IPS-NIHi11 (cell line): ENCODE measurements at places on chromosomes 4 and X.

GRCh38 chr4:159390648-159391047, 287.8 kb downstream of the RAPGEF2 start:
- DNase-seq, result no peak

GRCh38 chr4:136664988-136665387, 867.3 kb downstream of the PCDH18 start:
- DNase-seq, result no peak

DNA sequence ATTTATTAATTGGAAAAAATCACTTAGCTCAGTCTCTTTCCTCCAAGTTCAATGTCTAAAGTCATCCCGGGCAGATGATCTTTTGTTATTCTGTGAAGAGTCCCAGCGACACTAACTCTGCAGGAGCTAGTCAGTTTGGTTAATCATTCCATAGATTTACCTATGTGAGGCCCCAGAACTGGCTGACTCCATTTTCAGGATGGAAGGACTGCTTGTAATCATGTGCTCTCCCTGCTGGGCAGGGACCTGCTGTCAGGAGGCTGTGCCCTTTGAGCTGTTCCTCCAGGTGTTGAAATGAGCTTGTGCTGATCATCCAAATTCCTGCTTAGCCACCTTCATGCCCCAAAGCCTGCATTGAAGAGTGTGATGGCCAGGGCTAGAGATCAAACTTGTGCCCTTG, 169.8 kb downstream of the NHS start:
- DNase-seq, result no peak

- DNase-seq, result no peak
These were observed 345.8 kb upstream of the GRID2 start for GRCh38 chr4:91957963-91958362.

DNA sequence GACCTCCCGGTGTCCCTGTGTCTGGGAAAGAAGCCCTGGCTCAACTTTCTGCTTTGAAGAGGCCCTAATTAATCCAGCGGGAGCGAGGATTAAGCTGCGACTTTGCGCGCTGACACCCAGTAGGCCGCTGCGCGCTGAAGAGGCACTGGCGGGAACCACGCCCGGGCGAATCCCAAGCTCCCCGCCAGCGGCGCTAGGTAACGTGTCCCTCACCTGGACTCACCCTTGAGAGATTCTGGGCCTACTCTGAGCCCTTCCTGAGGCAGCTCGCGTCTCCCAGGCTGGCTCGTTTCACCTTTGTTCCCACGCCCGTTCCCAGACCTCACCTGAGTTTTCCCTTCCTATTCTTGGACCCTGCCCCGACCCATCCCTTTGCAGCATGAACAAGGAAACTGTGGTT, 616 bp upstream of the KLHL34 start:
- peak; percentile 37 for DNase-seq

DNA sequence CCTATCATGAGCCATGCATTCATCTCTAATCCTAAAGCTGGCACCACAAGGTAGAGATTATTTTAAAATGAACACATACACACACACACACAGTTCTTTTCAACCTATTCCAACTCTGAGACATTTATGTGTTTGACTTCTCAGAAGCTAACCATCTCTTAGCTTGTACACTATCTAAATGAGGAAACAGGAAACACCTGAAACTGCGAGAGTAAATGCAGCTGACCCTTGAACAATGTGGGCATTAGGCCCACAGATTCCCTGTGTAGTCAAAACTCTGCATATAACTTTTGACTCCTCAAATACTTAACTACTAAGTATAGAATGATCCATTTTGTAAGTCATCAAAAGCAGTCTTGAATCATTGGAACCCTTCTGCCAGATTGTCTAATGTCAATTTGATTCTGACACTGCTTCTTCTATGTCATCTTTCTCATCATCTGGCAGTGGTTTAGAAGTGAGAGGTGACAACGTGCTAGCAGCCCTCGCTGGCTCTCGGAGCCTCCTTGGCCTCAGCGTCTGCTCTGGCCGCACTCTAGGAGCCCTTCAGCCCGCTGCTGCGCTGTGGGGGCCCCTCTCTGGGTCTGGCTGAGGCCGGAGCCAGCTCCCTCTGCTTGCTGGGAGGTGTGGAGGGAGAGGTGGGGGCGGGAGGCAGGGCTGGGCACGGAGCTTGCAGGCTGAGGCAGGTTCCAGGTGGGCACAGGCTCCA, 21.4 kb upstream of the IL15 start:
- DNase-seq, result no peak

DNA sequence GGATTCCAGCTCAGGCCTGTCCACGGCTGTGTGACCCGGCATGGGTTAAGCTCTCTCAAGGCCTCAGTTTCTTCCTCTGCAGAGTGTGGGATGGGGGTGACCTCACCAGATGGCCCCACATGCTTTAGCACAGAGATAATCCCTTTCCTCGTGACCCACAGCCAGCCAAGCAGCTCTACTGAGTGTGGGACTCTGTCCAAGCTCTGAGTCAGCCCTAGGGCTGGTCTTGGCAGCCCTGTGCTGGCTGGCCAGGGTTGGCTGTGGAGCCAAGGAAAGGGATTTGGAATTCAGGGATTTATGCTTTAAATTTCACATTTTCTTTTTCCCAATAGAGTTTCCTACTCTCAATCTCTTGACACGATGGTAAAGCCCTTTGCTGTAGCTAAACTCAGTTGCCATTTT, 19.7 kb upstream of the SPON2 start:
- peak; percentile 70 for DNase-seq

DNA sequence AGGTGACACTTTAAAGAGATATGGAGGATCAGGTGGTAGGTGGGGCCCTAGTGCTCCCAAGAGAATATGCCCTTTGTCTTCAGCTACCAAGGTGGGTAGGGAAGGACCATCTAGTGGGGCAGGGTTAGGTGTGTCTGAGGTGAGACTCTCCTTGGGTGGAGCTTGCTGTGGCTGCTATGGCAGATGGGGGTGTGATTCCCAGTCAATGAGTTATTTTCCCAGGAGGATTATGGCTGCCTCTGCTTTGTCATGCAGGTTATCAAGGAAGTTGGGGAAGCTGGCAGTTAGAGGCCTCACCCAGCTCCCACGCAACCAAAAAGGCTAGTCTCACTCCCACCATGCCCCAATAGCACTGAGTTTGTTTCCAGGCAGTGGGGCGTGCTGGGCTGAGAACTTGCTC, 18.0 kb upstream of the SPIN2A start:
- no peak for DNase-seq

GRCh38 chr4:1547856-1548826, 136.0 kb downstream of the FAM53A start:
- no peak for DNase-seq

DNA sequence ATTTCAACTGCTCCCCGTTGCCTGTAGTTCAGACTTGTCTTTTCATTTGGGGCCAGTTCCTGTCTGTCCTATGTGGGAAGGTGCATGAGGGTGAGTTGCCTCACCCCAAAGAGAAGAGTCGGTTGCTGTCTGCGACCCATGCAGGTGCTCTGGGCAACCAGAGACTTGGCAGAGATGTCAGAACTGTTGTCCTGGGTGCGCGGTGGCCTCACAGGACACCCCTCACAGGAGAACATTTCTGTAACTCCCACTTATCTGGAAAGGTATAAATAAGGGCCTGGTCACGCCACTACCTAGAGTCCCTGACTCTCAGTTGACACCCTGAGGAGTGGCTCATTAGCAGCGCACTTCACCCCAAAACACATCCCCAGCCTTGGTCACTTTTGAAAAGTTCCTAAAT, 9.7 kb upstream of the NAT8L start:
- no peak for DNase-seq

- DNase-seq, result no peak
These were observed 8.2 kb downstream of the VGLL1 start for GRCh38 chrX:136540226-136540625.

- DNase-seq, result no peak
These were observed 481.8 kb downstream of the FGF13 start for GRCh38 chrX:138229718-138230117.

- no peak for DNase-seq
These were observed 39.6 kb downstream of the FAM47C start for GRCh38 chrX:37047776-37048175.

GRCh38 chr4:77126809-77127208, 30.2 kb upstream of the CCNG2 start:
- no peak for DNase-seq

- no peak for DNase-seq
These were observed 5.4 kb upstream of the MSX1 start for GRCh38 chr4:4853921-4854648.

- DNase-seq, result no peak
These were observed 199.1 kb upstream of the CXorf66 start for GRCh38 chrX:140164391-140164790.

GRCh38 chrX:106740193-106740780, 13.8 kb downstream of the RNF128 start:
- DNase-seq, result no peak

DNA sequence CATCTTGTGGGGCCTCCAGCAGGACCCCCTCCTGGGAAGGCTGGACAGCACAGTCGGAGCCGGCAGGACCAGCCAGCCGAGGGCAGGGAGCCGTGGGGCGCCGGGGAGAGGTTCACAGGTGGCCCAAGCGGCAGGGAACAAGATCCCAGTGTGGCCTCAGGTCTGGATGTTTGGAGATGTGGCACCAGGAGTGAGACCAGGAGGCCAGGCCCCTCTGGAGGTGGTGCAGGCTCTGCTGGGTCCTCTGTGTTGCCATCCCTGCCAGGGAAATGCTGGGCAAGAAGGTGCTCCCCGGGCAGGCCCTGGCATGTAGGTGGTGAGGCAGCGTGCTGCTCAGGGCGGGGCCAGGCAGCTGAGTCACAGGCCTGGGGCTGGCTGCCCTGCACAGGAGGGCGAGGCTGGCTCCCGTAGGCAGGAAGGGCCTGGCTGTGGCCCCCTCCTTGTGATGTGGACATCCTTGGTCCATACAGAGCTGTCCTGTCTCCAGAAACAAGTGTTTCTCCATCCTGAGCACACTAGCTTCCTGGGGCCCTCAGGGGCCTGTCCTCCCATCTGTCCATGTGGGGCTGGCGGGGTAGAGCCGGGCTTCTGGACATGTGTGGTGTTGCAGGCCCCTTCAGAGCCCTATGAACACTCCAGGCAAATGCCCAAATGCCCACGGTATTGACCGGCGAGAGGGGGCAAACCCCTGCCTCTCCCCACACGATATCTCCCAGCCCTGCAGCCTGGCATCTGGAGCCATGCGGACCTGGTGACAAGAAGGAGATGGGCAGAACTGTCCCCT, 4.8 kb upstream of the HGFAC start:
- DNase-seq, result no peak

GRCh38 chrX:8043121-8043520, 115.9 kb upstream of the PNPLA4 start:
- DNase-seq, result no peak

DNA sequence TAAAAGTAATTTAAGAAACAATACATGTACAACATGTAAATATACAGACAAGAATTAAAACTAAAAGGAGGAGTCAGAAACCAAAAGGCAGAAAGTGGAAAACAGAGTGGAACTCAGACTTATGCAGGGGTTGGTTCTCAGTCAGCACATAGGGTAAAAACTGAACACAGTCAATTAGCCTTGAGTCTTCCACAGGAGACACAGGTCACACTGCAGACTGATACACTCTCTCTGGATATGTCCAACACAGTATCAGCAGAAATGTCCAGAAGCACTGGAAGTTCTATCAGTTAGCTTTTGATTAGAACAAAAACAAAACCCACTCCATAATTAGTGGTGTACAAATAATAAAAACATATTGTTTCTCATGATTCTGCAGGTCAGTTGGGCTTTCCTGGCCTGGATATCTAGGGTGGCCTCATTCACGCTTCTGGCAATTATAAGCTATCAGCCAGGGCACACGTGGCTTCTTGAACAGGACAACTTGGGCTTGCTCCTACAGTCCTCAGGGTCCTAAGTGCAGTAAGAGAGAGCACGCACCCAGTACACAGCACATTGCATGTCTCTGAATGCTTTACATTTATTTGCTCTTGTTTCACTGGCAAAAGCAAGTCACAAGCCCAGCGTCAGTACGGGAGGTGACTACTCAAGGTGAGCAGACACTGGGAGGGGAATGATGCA, 21.6 kb downstream of the TEC start:
- DNase-seq, result no peak

DNA sequence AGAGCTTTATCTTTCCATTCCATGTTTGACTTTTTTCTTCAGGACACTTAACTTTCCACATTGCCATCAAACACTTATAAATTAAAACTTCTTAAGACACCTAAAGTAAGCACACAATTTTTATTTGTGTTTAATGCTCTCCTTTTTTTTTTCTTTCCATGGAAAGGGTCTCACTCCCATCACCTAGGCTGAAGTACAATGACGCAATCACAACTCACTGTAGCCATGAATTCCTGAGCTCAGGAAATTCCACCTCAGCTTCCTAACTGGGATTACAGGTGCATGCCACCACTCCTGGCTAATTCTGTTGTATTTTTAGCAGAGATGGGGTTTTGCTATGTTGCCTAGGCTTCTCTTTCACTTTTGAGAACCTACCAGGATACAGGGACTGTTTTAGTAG, 7.3 kb downstream of the SMR3A start:
- no peak for DNase-seq

- no peak for DNase-seq
These were observed 1.1 kb upstream of the SLC10A7 start for GRCh38 chr4:146522869-146523205.

GRCh38 chr4:142845293-142846107, 601 bp downstream of the INPP4B start:
- DNase-seq, result peak; percentile 15

GRCh38 chr4:88804234-88804633, 106.6 kb upstream of the NAP1L5 start:
- no peak for DNase-seq

DNA sequence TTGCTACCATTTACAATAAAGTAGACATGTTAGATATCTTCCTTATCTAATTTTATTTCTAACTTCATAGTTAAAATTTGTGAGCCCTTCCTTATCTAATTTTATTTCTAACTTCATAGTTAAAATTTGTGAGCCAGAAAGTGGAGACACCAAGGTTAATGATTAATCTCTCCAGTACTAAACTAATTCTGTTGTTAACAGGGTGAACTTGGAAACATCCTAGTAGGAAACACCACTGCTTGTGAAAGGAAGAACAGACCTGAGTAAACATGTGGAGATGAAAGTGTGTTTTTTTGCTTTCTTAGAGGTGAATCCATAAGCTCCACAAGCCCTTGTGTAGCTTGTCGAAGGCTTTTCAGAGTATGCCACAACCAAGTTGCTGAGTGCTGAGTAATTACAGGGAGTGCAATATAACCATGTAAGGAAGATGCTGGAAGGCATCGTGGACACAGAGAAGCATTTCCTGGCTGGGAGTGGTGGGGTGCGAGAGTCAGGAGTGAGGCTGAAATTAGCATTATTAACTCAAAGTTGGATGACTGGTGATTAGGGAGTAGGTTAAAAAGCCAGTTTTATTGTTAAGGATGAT, 118.6 kb upstream of the NEIL3 start:
- DNase-seq, result peak; percentile 7

DNA sequence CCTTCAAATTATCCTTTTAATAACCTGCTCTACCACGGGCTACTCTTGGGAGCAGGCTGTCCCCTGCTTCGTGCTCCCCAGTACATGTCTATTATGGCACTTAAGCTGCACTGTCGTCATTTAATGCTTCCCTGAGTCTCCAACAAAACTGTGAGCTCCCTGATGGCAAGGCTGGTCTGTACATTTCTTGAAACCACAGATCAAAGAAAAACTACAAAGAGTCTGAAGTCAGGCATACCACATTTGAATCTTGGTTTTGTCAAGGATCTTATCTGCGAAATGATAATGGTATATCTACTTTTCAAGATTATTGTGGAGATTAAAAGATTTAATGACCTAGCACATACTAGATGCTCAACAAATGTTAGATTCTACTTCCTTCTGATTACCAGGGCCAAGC, 45.7 kb downstream of the MAML3 start:
- DNase-seq, result no peak
